SK-N-SH (cell line): ENCODE measurements at places on chromosomes 7 and 10. TPM values are rescaled to one million over a fixed set of nuclear protein-coding genes. Genes with fewer than 3 reads are reported as not detected.

The PTPN12 gene
- 23.3 and 28.0 TPM in 2 replicates for polyA plus RNA-seq

DNA sequence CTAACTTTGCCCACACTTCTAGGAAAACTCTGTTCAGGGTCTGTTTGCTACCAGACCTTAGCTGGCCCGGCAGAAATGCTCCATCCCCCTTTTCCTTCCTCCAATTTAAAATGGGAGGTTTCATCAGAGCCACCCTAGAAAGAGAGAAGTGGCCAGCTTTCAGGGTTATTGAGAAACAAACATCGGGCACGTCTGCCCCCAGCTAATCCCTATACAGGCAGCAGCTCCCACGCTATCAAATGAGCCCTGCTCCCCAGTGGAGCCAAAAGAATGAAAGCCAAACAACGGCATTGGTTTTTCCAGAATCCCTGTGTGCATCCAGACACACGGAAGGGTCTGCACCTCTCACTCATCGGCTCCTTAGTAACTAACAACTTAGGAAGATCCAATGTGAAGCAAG lies 132.5 kb downstream of the GRID1 start:
- DNase-seq, result no peak

GRCh38 chr7:112447406-112447805 lies 2.9 kb upstream of the IFRD1 start:
- no peak for DNase-seq

The CALML5 gene
- polyA plus RNA-seq, result not detected in 2 replicates

The BTBD16 gene
- 0.03 TPM in 1 of 2 replicates, not detected in the other for polyA plus RNA-seq

DNA sequence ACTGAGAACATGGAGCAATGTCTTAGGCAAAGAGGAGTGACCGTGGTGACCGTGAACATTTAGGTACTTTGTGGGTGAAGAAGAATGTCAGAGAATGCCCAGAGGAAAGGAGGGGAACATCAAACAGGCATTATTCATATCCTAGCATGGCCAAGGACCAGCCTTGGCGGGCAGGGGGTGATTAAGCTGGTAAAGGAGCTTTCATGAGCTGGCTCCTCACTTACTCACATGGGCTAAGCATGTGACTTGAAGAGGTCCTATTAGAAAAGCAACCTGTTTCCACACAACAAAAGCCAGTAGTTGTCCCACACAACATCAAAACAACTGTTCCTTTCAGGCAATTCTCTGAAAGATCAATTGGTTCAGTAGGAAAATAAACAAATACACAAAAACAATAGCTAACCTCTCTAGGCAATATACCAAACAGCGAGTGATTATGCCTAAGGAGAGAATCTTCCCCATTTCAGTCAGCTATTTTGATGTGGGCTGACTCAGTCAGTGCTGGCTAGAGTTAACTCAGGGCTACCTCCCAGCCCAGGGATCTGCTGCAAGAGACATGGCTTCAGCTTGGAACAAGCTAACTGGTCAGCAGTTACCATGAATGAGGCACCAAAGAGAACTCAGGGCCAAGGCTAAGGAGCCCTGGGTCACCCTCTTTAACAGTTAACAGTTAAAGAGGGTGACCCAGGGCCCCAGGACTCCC lies 283.5 kb downstream of the ARHGAP12 start:
- no peak for DNase-seq

DNA sequence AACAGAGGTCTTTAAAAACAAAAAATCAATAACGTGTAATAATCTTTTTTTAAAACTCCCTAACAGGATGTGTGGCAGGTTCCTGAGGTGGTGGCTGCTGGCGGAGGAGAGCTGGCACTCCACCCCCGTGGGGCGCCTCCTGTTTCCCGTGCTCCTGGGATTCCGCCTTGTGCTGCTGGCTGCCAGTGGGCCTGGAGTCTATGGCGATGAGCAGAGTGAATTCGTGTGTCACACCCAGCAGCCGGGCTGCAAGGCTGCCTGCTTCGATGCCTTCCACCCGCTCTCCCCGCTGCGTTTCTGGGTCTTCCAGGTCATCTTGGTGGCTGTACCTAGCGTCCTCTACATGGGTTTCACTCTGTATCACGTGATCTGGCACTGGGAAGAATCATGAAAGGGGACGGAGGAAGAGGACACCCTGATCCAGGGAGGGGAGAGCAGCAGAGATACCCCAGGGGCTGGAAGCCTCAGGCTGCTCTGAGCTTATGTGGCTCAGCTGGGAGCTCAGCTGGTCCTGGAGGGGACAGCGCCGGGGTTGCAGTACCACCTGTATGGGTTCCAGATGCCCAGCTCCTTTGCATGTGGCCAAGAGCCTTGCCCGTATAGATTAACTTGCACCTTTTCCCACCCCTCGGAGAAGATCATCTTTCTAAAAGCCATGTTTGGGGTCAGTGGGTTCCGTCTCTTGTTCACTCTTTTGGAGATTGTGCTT lies 16.7 kb upstream of the AZGP1 start:
- no peak for DNase-seq

- DNase-seq, result no peak
These were observed 11.2 kb upstream of the PRDX3 start for GRCh38 chr10:119189811-119190282.

GRCh38 chr10:109947111-109947920 lies 24.0 kb upstream of the XPNPEP1 start:
- DNase-seq, result no peak

The TCF7L2 gene
- 5.8 and 10.2 TPM in 2 replicates for polyA plus RNA-seq

The ST8SIA6 gene
- polyA plus RNA-seq, result 0.03 TPM in 1 of 2 replicates, not detected in the other

GRCh38 chr10:51620131-51620530 lies 79.3 kb downstream of the CSTF2T start:
- no peak for DNase-seq

The TRPV5 gene
- not detected in 2 replicates for polyA plus RNA-seq

GRCh38 chr7:123415625-123416024 lies 118.8 kb downstream of the IQUB start:
- DNase-seq, result no peak

The CELF2 gene
- polyA plus RNA-seq, result 0.03 and 0.08 TPM in 2 replicates

GRCh38 chr7:117951285-117951684 lies 78.0 kb upstream of the CTTNBP2 start:
- no peak for DNase-seq

DNA sequence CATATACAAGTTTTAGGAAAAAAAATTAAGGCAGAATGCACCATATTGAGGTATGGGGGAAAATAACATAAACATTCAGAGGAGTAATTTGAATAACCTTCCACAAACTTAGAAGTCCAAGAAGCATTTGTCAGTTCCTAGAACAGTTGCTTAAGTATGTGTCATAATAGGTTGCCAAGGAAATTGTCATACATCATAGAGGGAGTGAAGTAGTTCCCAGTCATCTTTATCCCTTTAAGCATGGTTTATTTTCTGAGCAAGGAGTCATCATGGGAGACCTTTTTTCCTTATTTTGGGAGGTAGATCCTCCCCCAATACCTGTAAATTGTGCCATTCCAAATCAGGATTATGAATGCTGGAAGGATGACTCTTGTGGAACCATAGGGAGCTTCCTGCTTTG lies at the start of gene SSMEM1:
SSMEM1 (plus strand) TSS at position 219 of the 400 bp plus-strand sequence; CDS start at position 270, 51 bp downstream.
- no peak for DNase-seq

The GIMAP2 gene
- 4.1 and 5.7 TPM in 2 replicates for polyA plus RNA-seq

DNA sequence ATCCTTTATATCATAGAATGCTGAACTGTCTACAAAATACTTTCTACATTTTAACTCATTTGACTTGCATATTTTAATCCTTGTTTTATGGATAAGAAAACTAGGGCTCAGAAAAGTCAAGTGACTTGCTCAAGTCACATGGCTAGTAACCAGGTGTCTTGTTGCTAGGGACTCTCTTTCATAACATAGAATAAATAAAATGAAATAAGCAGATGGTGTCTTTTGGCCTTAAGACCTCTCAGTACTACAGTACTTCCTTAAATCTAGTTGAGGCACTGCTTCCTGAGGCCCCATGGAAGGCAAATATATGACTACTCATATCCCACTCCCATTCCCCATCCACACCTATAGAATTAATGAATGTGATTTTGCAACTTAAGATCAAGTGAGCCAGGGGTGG lies 87.9 kb downstream of the CDK6 start:
- no peak for DNase-seq

The LRRC4 gene
- 0.44 and 0.58 TPM in 2 replicates for polyA plus RNA-seq

DNA sequence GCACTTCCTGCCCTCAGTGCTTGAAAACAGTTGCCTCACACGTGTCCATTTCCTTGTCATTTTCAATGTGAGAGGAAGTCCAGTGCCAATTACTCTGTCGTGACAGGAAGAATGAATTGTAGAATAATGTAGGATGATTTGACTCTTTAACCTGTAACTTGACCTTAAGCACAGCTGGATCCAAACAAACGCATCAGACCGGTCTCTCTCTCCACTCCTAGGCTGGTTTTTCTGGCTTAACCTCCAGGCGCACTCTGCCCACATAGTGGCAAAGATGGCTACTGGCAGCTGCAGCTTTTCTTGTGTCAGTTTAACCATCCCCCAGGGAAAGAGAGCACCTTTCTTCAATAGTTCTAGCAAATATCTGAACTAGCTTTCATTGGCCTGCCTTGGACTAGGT lies 29.4 kb upstream of the PNLIPRP3 start:
- DNase-seq, result no peak

- DNase-seq, result no peak
These were observed 59.9 kb upstream of the COBL start for GRCh38 chr7:51376420-51377092.

DNA sequence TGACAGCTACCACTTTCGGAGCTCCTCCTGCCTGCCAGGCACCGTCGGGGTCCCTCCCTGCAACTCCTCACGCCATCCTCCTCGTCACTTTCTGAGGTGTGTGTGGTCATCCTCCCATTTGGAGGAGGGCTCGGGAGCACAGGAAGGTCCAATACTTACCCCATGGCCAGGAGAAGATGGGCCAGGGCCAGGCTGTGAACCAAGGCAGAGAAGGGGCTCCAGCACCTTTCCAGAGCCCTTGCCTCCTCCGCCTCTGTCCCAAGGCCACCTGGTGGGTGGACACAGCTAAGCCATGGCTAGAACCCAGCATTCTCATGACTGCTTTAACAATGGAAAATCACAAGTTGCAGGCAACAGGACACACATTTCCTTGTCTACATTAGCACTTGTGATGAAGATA lies 215.5 kb downstream of the TCERG1L start:
- no peak for DNase-seq

DNA sequence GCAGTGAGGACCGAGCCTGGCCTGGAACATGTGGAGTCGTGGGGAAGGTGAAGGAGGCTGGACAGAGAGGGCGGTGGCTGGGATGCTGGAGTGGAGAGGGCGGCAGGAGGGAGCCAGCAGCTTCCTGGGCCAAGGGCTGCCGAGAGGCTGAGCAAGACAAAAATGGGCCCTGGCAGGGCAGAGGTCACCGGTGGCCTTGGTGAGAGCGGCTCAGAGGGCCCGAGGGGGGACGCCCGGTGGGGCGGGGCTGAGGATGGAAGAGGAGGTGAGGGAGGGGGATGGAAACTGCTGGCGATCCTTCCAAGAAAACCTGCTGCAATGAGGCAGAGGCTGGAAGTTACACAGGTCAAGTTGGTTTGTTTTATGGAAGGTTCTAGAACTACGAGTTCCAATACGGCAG lies 69.5 kb downstream of the ELFN1 start:
- no peak for DNase-seq

The SPDYE3 gene
- polyA plus RNA-seq, result not detected in 2 replicates

The GHRHR gene
- not detected in 2 replicates for polyA plus RNA-seq

GRCh38 chr10:22611425-22612115 lies 102.8 kb downstream of the PIP4K2A start:
- no peak for DNase-seq

DNA sequence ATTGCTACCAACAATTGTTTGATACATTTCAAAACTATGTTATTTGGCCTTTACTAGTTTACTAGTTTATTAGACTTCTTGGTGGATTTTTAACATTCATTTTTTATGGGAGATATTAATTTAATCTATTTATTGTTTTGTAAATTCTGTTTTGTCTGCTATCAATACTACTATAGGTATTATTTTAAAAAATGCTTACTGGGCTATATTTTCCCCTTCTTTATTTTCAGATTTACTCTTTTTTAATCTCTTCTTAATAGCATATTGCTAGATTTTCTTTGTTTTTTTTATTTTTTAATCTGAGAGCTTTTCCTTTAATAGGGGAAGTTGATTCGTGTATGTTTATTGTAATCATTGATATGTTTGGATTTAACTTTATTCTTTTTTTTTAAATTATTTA lies 147.5 kb downstream of the CDK14 start:
- DNase-seq, result no peak

The TMEM273 gene
- polyA plus RNA-seq, result not detected in 2 replicates

GRCh38 chr7:76272851-76273497 lies 29.5 kb upstream of the HSPB1 start:
- DNase-seq, result no peak

DNA sequence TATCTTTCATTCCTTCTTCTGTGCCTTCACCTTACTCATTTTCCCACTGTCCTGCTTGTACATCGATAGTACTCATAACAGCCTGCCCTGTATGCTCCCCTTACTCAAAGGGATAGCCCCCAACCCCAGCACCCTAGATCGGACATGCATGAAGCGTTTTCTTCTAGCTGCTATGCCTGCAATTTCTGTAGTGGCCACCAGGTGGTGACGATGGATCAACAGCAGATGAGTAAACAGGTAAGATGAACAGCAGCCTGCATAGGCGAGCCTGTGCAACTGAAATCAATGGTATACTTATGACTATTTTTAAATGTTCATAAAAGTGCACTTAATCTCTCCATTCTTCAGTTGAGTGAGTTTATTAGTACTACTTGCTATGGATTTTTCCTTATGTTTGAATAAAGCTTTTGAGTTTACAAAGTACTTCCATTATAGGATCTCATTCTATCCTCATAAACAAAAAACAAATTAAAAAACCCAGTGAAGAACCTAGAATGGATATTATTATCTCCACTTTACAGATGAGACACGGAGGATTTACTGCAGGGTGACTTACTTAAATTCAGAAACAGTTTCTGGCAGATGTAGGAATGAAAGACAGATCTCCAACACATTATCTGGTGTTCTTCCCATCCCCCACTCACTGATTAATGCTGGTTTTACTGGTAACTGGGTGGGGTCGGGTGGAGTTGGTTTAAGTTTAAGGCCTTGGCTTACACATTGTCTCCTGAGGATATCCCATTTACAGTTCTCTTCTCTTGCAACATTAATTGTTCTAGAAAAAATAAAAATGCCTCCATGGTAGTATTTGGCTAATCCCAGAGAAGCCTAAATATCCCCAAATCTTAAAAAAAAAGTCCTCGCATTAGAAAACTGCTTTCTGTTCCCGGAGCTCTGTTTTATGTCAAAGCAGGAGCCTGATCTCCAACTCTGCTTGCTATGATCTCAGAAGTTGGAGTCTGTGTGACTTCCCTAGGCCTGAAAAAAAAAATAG lies 222.1 kb downstream of the GLI3 start:
- DNase-seq, result peak; percentile 38

DNA sequence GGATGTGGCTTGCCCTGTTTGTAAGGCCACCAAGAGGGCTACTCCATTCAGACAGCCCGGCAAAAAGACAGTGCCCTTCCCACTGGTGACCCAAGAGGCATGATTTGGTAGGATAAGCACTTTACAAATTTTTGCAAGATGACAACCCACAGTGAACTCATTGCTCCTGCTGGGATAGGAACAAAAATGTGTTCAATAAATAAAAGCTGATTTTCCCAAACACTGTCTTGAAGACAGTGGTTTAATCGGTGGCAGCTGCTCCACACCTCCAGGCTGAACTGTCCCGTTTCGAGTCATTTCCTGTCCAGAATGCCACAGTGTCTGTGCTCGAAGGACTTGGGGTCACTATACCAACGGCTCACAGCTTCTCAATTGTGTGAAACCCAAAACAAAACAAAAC lies 45.1 kb upstream of the NPTX2 start:
- DNase-seq, result no peak

- DNase-seq, result no peak
These were observed 333.9 kb upstream of the PFKP start for GRCh38 chr10:2733278-2733963.
